ENCODE measurements at places on chromosomes 11 and 22.

DNA sequence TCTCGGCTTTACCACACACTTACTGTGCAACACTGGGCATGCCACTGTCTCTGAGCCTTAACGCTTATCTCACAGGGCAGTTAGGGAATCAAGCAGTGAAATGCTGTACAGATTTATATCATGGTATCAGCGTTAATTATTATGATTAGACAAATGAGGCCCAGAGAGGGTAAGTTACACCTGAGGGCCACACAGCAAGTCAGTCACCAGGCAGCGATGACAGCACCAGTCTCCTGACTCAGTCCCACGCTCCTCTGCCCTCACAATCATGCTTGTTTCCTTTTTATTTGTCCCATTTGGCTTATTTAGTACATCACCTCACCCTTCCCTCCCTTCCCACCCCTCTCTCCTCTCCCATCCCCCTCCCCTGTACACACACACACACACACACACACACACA, 12.2 kb downstream of the CHRDL2 start:
- DNase-seq, result no peak

- DNase-seq, result no peak
These were observed 21.7 kb upstream of the NRGN start for GRCh38 chr11:124717786-124718651.

- no peak for DNase-seq
These were observed 350.7 kb downstream of the LARGE1 start for GRCh38 chr22:33569559-33569958.

GRCh38 chr11:123255909-123256308, 60.9 kb upstream of the CLMP start:
- DNase-seq, result no peak

DNA sequence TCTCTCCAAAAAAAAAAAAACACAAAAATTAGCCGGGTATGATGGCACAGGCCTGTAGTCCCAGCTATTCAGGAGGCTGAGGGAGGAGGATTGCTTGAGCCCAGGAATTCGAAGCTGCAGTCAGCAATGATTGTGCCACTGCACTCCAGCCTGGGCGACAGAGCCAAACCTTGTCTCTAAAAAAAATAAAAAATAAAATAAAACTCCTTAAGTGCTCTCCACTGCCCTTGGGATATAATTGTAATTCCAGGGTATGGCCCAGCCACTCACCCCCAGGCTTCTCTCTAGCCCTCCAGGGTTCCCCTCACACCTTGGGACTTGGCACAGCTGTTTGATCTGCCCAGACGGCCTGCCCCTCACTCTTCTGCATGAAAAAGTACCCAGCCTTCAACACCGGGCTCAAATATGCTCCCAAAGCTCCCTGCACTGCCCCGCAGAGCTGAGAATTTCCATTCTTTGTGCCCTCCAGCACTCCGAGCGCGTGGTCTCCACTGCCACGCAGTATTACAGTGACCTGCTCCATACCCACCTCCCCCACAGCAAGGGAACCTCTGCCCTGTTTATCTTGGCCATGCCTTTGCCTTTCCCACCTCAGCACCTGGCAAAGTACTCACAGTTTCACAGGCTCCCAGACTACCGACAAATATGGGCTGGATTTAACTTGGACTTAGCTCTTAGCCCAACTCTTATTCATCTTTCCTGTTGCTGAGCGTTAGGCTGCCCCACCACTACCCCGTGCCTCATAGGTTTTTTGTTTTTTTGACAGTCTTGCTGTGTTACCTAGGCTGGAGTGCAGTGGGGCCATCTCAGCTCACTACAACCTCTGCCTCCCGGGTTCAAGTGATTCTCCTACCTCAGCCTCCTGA, 7.6 kb upstream of the FTH1 start:
- no peak for DNase-seq

GRCh38 chr11:120645639-120646038, 134.1 kb downstream of the GRIK4 start:
- no peak for DNase-seq

- no peak for DNase-seq
These were observed 391.6 kb downstream of the ETS1 start for GRCh38 chr11:128195756-128196155.

DNA sequence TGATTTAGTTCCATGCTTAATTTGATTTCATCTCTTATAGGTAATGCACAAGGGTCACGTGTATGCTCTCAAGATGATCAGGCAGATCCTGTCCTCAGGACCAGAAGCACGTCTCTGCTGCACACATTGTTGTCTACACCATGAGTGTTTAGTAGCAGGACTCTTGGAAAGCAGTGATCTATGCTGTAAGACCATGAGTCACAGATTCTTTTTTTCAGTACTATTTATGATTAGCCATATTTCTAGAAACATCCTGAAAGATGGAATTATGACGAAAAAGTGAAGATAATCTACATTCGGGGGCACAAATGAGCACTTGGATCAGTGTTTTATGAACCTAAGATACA, 29.6 kb downstream of the ZBED4 start:
- DNase-seq, result no peak

DNA sequence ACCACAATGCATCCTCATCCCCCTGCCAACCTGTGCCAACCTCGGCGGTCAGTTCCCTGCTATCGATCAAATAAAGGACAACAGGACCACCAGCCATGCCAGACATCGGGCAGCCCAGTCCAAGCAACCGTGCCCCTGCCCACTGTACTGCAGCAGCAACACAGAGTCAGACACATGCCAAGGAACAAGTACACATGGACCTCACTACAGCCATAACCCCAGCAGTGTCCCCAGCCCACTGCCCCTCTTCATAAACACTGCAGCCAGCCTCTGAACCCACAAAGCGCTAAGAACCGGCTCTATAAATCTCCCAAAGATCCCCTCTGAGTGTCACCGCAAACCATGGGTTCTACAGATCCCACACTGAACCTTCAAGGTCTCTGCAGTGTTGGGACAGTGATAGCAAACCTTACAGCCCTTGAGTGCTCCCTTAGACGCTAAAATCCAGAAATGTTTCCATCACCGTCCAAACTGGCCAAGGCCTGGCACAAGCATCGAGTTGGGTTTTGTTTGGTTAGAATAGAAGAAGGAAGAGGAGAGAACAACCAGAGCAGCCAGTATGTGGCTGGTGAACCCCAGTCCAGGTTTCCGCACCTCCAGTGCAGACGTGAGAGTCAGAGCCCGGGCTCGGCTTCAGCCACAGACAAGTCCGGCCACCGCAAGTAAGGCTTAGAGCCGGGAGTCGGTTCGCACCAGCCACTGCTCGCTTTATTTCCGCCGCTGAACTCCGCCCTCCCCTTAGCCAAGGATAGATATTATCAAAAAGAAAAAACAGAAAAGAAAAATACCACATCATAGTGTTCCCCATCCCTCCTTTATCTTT, 7.9 kb downstream of the PAX6 start:
- no peak for DNase-seq

DNA sequence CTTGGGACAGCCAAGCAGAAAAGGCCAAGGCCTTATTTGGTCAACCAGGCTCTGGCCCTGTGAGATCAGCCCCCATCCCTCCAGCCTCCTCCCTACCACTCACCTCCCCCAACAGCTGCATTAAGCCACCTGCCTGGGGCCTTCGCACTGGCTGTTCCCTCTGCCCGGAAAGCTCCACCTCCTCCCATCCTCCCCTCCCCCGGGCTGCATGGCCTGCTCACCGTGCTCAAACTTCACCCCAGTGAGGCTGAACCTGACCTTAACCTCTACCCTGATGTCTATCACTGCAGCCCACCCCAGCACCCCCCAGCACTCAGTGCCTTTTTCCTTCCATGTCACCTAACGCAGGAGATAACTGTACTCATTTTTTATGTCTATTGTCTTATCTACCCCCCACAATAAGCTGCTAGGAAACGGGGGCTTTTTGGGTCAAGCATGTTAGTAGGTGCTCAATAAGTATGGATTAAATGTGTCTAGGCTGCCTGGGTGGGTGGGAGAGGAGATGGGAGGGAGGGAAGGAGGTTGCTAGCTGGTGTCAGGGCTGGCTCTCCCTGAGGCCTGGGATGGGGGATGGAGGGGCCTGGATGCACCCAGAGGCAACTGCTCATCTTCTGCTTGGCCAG, 912 bp downstream of the PTPRCAP start:
- no peak for DNase-seq

DNA sequence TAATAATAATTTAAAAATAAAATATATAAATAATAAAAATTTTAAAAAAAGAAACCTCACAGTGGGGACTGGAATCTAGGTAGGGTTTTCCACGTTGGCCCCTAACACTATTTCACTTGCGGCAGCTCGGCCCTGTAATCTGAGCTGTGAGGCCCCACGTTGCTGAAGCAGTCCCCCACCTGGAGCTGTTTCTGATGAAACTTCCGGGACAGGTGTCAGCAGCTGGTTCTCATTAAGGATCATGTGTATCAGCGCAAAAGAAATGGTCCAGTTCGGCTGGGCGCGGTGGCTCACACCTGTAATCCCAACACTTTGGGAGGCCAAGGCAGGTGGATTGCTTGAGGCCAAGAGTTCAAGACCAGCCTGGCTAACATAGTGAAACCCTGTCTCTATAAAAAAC, 17.3 kb downstream of the RHOD start:
- no peak for DNase-seq

DNA sequence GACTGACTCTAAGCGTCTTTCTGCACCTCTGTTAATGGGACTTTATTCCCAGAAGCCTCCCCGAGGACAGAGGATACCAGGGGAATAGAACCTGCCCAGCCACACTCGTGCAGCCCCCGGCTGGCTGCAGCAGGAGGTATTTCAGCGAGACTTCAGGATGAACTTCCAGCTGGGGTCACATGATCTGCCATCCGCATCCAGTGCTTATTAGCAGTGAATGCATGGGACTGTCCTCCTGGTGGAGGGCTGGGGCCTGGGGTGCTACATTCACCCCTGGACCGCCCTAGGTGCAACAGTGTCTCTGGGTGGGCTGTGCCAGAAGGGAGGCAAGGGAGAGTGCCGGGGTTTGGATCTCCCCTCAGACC, 1.6 kb downstream of the DUSP8 start:
- DNase-seq, result no peak

DNA sequence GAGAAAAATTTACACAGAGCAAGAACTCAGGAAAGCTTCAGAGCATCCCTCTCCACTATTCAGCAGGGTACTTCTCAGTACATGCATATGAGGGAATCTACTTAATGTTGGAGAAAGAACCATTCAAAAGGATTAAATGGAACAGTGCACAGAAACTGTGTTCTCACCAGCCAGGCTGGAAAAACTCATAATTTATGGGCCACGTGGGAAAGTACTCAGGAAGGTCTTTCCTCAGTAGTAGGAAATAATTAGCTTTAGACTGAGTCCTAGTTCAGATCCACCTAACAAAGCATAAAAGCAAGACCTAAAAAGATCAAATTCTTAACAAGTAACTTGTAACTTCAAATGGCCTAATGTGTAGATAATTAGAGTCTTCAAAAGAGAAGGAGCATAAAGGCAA, 134.0 kb downstream of the FAM76B start:
- no peak for DNase-seq

DNA sequence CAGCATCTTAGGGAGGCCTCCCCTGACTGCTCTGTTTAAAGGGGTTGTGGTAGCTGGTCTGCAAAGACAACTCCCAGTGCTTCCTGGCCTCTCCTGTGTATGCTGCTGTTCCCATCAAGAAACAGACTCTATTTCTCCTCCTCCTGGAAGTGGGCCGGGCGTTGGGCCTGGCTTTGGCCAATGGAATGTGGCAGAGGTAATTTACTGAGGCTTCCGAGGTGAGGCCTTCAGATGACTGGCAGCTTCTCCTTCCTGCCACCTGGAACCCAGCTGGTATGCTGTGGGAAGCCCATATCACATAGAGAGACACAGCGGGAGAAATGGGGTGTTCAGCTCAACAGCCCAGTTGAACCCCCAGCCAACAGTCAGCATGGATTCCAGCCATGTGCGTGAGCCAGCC, 25.1 kb upstream of the EIF3D start:
- no peak for DNase-seq

- no peak for DNase-seq
These were observed 25.5 kb upstream of the CD82 start for GRCh38 chr11:44539971-44540370.

Measured in activated CD4-positive, CD25-positive, alpha-beta regulatory T cell treated with anti-CD3 and anti-CD28 coated beads, Interleukin-2, amount 50 U/mL, for 16 hours (primary cell).